GM23248 (cell line): ENCODE measurements at places on chromosomes 7 and 10. TPM values are rescaled to one million over a fixed set of nuclear protein-coding genes. Genes with fewer than 3 reads are reported as not detected.

GRCh38 chr10:75606203-75606779 is 174.9 kb downstream of the LRMDA start:
- no peak for DNase-seq

CH25H gene
- 25.2 and 34.9 TPM in 2 replicates for total RNA-seq

GRCh38 chr10:110200503-110200902 is 6.9 kb upstream of the MXI1 start:
- no peak for DNase-seq

GARIN1A gene
- total RNA-seq: 0.43 and 0.89 TPM in 2 replicates

CCDC3 gene
- total RNA-seq: not detected in 2 replicates
